Activated naive CD4-positive, alpha-beta T cell treated with anti-CD3 and anti-CD28 coated beads, Interleukin-2, amount 50 U/mL, for 72 hours (primary cell): ENCODE measurements at places on chromosomes 4 and X.

- DNase-seq = no peak
These were observed 107.0 kb upstream of the TBC1D9 start for GRCh38 chr4:140863197-140863596.

DNA sequence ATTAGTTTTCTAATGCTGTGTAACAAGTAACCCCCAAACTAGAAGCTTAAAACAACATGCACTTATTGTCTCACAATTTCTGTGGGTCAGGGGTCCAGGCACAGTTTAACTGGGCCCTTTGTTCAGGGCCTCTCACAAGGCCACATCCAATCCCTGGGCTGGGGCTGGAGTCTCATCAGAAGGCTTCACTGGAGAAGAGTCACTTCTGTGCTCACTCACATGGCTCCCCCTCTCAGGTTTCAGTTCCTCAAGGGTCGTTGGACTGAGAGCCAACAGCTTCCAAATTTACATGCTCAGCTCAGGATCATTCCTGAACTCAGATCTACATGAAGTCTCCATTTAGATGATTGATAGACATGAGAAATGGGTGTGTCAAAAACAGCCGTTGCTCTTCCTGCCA lies 77.1 kb downstream of the EVC start:
- no peak for DNase-seq

GRCh38 chrX:23816179-23816578 lies 33.2 kb downstream of the SAT1 start:
- DNase-seq = no peak

GRCh38 chr4:38177035-38177546 lies 216.9 kb downstream of the PTTG2 start:
- peak; percentile 43 for DNase-seq

GRCh38 chrX:125193921-125194320 lies 125.8 kb upstream of the TEX13C start:
- no peak for DNase-seq

DNA sequence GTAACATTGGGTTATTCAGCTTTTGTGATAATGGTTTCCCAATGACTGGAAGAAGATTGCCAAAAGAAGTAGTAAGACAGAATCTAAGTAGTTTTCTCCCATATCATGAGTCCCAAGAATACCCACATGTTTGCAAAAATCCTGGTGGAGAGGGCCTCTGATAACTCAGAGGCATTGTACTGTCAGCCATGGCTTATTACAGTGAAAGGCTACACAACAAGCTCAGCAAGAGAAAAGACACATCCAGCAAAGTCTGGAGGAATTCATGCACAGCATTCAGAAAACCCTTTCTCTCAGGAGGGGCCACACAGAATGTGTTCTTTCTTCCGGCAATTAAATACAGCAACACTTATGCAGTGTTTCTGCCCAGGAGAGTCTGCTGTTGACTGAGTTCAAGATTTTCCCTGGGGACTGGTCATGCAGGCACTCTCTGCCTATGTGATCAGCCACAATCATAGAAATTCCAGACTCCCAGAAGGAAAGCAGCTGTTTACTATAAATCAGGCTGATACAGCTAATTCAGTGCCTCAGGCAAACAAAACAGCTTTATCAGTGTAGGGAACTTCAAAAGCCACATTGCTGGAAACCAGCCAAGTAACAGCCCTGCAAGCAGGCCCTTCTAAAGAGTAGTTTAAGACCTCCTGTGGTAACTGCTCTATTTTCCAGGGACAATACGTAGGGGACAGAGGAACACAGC lies 937.1 kb downstream of the CCSER1 start:
- DNase-seq = no peak

DNA sequence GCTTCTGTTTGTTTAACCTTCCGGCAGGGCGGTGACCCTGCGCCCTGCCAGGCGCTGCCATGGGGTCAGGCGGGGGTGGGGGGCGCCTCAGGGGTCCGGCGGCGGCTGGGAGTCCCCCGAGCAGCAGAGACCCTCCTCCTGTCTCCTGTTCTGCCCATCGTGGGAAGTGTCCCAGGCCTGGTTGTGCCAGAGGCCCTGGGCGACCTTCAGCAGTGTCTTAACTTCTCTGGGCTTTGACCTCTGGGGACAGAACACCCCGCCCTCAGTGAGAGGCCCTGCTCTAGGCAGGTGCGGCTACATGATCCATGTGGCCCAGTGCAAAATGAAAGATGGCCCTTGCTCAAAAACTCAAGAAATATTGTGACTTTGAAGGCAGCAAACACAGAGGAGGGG lies 22.8 kb upstream of the HMX1 start:
- no peak for DNase-seq

GRCh38 chrX:118493016-118493415 lies 2.6 kb upstream of the DOCK11 start:
- DNase-seq = no peak

GRCh38 chr4:124536946-124537345 lies 175.6 kb downstream of the ANKRD50 start:
- DNase-seq = no peak

GRCh38 chr4:73702796-73703287 lies 37.5 kb upstream of the CXCL8 start:
- DNase-seq = no peak

GRCh38 chr4:88757067-88757466 lies 59.4 kb upstream of the NAP1L5 start:
- DNase-seq = no peak

DNA sequence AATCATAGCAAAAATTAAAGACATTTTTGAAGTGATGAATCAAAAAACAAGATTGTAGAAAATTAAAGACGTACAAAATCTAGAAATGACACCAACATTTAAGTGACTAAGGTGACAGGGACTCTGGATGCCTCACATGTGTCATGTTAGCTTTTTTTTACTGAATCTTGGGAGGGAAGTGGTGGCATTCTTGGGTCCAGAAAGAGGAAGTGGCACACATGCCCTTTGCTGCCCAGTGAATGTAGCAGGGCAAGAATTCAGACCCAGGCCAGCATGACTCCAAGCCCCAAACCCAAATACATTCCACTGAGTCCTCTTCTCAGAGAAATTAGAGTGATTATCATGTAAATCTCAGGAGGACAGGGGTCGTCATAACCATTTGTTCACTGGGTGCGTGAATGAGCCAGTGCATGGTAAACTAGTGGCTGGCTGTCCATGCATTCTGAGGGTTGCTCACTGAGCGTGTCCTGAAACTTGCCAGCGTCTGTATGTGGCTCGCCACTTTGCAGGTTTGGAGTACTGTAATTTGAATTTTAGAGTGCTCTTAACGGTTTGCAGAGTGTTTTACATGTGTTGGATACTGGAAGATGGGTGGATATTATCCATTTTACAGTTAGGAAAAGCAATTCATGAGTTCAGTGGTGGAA lies 55.4 kb upstream of the TBC1D14 start:
- no peak for DNase-seq

DNA sequence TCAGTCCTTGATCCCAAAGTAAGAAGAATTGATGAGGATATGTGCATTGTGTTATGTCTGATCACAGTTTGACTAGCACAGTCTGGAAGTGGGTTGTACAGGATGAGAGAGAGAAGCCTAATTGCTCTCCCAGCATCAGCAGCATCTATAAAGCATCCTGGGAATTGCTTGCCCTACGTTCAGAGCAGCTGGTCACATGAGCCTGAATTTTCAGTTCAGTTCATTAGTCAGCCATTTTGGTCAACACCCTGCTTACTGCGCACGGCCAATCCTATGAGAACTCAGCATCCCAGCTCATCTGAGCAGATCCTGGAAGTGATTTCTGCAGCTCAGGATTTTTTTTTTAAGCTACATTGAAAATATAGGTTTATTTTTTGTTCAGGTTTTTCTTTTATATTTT lies at the start of gene RUFY3:
Gene RUFY3 (plus strand): TSS at position 218 of the 400 bp plus-strand sequence. CDS start 610 bp downstream, outside the sequence.
- DNase-seq = no peak

- DNase-seq = no peak
These were observed 393.5 kb downstream of the KCNIP4 start for GRCh38 chr4:21555083-21555482.

DNA sequence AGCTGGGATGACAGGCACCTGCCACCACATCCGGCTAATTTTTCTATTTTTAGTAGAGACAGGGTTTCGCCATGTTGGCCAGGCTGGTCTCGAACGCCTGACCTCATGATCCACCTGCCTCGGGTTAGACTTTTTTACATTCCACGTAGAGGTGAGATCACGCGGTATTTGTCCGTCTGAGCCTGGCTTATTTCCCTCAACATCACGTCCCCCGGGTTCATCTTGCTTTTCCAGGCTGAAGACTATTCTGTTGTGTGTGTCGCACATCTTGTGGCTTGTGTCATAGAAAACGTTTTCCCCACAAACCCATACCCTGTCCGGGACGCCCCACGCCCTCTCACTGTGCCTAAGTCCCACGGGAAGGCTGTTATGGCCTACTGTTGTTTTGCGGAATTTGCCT lies 185.3 kb downstream of the CRLF2 start:
- DNase-seq = no peak

DNA sequence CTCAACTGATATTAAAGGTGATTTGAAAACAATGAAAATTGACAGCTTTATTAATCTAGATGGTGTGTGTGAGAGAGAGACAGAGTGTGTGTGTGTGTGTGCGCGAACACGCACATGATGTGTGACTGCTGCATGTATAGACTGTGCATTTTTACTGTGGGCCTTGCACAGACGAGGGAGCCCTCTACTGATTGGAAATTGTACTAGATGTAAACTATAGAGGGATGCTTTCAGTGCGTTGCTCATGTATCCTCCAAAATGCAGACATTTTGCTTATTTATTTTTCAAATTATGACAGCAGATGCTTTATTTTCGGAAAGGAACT lies 168.4 kb upstream of the GK2 start:
- DNase-seq = no peak
